ENCODE measurements at places on chromosomes 11 and 22.

DNA sequence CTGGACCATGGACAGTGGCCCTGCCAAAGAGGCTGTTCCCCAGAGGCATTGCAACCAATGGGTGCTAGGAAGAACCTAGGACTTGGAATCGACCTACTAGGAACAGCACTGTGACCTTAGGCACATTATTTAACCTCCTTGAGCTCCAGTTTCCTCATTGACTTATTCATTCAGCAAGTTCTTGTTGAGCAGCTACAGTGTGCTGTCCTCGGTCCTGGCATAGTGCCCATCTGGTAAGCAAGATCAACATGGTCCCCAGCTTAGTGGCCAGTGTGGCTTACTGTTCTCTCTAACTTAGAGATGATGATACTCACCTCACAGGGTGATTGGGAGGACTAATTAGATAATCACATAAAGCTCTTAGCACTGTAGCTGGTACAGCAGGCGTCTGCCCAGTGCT is 8.2 kb downstream of the ABCG4 start:
- no peak for DNase-seq

- DNase-seq, result no peak
Observed at GRCh38 chr11:33640730-33641371, 59.8 kb downstream of the C11orf91 start.

DNA sequence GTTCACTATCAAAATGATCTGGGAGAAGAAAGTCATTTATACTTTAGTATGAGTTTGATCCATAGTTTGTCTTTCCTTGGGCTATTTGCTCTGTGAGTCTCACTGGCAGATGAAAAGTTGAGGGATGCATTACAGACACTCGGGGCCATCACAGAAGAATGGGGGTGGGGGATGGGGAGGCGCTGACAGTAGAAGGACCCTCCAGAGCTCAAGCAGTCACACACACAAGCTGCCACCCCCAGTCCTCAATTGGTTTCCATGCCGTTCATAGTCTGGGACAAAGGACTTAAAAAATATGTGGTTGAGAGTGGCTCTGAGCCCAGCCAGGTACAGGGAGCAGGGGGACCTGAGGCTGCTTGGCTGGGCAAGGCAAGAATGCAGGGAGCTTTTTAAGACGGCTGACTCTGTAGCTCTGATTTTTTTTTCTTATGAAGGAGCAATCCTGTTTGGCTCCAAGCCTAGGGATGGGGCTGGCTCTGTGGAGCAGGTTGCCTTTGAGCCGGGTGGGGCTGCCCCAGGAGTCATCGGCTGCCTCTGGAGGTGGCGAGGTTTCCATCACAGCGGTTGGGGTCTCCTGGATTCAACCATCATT is 13.3 kb upstream of the ANO1 start:
- DNase-seq, result no peak

DNA sequence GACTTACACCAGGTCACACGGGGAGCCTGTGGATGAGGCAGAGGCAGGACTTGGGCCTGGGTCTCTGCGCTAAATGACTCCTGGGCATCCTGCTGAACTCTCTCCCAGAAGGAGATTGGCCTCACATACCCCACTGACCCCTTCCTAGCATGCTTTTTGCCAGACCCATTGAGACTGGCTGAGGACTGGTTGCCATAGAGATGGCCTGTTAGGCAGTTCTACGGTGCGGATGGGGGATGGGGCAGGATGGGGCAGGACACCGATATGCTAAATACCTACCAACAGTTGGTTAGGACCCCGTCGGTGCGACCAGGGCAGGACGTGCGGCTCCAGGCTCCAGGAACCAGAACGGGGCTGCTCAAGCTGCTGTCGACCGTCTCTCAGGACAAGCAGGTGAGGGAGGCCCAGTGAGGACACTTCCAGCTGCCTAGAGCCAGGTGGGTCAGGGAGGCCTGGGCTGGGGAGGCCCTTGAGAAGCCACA is at the start of gene TSGA10IP:
Gene TSGA10IP, plus strand, starts transcription at position 51 of the 482 bp plus-strand sequence. Its CDS starts 196 bp downstream, at position 247.
- DNase-seq, result no peak

DNA sequence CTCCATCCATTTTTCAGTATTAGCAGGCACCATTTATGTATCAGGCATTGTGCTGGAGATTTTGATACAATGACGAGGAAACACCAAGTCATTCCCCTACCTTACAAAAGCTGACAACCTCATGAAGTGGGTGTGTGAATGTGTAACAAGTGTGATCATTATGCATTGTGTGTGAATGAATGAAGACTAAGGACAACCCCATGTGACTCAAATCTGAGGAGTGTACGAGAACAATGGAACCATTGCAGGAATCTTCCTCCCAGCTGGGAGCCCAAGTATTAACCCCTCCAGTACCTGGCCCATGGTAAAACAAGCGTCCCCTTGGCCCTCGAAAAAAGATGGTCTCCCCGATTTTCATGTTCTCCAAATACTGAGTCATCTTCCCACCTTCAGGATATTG is 4.4 kb downstream of the CYB5R2 start:
- no peak for DNase-seq

GRCh38 chr22:42959576-42960509 is 55.1 kb downstream of the PACSIN2 start:
- peak; percentile 98 for DNase-seq

- DNase-seq, result peak; percentile 77
Observed at GRCh38 chr11:129950101-129951091, 52.2 kb downstream of the PRDM10 start.
